RKO (cell line): ENCODE measurements at places on chromosomes 3 and 15.
A peak's percentile ranks its signal among the peaks of the same experiment; 100 is the strongest.

DNA sequence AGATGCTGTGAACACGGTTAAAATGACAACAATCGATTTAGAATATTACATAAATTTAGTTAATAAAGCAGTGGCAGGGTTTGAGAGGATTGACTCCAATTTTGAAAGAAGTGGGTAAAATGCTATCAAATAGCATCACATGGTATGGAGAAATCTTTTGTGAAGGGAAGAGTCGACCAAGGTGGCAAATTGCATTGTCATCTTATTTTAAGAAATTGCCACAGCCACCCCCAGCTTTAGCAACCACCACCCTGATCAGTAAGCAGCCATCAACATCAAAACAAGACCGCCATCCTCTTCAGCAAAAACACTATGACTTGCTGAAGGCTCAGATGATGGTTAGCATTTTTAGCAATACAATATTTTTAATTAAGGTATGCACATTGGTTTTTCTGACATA is 5.7 kb upstream of the CCR5 start:
- no peak for DNase-seq

DNA sequence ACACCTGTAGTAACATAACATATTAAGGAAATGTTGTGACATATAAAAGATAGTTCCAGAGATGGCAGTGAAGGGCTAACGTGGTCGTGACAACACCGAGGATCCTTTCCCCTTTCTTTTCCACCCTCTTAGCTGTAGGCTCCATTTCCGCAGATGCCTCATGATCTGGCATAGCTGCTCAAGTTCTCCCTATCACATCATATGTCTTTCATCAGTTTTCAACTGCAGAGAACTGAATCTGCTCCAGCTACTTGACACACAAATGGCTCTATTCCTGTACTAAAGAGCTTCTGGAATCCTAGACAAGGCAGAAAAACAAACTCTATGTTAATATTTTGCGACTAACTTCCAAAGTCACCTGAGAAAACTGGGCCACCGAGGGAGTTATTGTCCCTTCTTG is 275.0 kb upstream of the SLCO3A1 start:
- DNase-seq: no peak

DNA sequence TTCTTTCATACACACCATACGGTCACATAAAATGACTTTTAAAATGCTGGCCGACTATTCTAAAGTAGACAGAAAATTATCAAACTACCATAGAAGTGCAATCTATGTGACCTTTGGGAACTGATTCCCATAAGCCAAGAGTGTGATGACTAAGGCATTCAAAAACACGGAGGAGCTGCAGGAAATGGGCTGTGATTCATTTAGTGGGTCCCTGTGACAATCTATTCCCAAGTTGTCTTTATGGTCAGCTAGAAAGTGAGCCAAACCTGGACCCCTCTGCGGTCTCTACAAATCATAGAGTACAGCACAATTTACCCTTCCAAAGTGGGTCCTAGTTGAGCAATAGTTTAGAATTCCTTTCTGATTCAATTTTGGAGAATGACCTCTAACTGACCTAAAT is 251.5 kb upstream of the CBLB start:
- peak; percentile 35 for DNase-seq

- no peak for DNase-seq
These were observed 119.4 kb upstream of the NPHP3 start for GRCh38 chr3:132841621-132842020.

GRCh38 chr15:40053079-40053830 is 14.3 kb upstream of the SRP14 start:
- DNase-seq: no peak

- no peak for DNase-seq
These were observed 21.3 kb downstream of the TRANK1 start for GRCh38 chr3:36923523-36923943.

- no peak for DNase-seq
These were observed 30.9 kb downstream of the FNDC3B start for GRCh38 chr3:172070269-172070668.

GRCh38 chr3:64398006-64398405 is 172.7 kb upstream of the PRICKLE2 start:
- DNase-seq: no peak

DNA sequence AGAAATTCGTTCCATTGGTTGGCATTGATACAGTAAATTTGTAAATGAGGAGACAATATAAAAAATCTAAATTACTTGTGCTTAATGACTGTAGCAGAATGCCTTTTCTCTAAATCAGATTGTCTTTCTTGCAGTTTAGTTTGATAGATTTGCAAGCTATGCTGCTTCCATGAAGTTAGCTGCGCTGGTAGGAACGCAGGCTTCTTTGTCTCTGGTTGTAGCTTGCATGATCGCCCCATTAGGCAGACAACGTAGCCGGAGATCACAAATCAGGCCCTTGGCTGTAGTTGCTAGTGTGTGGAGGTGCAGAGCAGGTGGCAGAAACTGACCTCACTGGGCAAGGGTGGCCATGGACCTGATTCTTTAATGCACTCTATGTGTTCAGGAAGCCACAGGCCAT is 6.1 kb downstream of the ZIC1 start:
- no peak for DNase-seq

DNA sequence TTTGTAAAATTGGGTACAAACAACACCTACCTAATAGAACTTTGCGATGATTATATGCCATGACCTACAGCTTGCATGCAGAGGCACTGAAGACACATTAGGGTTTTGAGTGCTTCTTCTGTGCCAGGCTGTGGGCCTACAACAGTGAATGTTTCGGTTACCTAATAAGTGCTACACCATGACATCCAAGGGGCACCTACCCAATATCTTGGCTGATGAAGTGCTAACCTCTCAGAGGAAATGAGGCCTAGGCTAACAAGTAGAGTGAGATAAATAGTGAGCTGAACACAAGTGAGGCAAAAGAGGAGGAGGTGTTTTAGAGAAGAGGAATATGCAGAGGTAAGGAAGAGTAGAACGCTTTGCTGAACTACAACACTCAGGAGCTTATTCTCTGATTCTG is 12.2 kb upstream of the RASGRP1 start:
- DNase-seq: no peak

DNA sequence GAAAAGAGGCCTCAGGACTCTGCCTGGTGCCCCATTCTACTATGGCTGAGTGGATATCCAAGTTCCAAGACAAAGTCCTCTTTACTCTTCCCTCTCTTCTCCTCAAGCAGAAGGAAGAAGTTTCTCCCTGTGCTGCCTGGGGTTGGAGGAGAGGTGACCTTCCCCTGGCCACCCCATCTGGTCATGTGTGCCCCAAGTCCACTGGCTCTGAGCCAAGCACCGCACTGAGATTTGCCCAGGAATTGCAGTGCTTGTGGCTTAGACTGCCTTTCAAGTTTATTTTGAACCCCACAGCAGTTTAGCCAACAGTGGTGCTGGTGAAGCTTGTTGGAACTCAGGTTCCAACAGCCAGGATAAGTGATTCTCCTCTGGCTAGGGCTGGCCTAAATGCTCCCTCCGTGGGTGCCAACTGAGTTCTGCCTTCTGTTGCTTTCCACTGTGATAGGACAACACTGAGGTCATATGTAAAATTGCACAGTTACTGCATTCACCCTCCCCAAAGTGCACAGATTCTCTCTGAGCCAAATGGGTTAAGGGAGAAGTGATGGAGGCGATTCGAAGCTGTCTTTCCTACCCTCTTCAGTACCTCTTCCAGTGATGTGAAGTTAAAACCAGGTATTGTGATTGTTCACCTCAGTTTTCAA is 69.9 kb downstream of the TMCO5A start:
- no peak for DNase-seq

DNA sequence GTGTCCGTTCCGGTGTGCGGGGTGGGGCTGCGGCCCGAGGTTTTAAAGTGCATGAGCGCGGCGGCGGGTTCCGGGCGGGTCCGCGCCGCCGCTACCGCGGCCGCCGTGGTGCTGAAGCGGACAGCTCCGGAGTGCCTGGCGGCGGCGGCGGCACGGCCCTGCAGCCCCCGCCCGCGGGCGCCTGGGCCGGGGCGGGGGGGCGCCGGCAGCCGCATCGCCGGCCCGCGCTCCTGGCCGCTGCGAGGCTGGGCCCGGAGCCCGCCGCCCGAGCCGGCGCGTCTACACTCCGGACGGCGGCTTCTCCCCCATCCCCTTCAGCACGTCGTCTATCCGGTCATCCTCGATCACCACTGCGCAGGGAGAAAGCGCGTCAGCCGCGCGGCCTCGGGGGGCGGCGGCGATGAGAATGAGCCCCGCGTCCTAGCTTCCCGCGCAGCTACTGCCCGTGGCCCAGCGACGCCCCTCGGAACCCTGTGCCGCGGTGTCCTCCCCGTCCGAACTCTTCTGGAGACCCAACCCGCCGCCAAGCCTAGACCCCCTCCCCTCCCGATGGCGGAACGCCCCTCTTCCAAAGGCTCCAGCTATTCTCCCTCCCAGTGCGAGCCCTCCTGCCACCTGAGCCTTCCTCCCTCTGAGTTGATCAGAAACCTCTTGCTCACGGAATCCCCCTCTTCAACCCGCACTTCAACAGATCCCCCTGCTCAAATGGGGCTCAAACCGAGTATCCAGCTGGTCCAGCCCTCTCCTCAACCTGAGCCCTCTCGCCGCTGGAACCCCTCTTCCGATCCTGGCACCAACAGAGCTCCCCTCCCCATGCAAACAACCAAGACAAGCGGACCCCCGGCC is 1.3 kb downstream of the CAMK2N2 start:
- peak; percentile 45 for DNase-seq

- no peak for DNase-seq
These were observed 19.3 kb upstream of the NOX5 start for GRCh38 chr15:68994981-68995761.

DNA sequence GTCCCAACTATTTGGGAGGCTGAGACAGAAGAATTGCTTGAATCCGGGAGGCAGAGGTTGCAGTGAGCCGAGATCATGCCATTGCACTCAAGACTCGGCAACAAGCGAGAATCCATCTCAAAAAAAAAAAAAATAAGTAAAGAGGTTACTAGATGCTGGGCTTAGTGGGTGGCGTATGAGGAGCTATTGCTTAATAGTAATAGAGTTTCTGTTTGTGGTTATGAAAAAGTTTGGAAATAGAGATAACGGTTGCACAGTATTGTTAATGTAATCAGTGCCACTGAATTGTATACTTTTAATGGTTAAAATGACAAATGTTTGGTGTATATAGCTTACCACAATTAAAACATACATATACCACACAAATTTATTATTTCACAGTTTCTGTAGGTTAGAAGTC is 14.7 kb upstream of the HHATL start:
- DNase-seq: no peak

GRCh38 chr15:34729886-34730285 is 24.9 kb downstream of the GJD2 start:
- no peak for DNase-seq

- no peak for DNase-seq
These were observed 324.0 kb downstream of the GAP43 start for GRCh38 chr3:115947325-115947724.

GRCh38 chr3:46537779-46538178 is 28.3 kb downstream of the LRRC2 start:
- no peak for DNase-seq

GRCh38 chr15:65792988-65793817 is 1.1 kb upstream of the DENND4A start:
- DNase-seq: no peak

DNA sequence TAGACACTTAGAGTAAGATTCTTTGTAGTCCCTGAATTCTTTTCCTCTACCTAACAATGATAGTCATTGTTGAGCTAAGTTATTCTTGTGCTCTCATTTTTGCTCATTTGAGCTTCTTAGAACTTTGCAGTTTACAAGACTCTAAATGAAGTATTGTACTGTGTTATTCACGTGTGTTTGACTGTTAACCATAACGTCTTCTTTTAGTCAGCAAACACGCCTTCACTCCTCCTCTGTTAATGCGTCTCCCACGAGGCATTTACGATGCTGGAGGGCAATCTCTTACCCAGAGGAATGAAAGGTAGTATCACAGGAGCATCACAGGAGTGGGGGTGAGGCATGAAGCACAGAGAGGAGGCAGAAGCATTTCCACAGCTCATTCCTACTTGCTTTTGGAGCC is 14.8 kb upstream of the P2RY14 start:
- no peak for DNase-seq

DNA sequence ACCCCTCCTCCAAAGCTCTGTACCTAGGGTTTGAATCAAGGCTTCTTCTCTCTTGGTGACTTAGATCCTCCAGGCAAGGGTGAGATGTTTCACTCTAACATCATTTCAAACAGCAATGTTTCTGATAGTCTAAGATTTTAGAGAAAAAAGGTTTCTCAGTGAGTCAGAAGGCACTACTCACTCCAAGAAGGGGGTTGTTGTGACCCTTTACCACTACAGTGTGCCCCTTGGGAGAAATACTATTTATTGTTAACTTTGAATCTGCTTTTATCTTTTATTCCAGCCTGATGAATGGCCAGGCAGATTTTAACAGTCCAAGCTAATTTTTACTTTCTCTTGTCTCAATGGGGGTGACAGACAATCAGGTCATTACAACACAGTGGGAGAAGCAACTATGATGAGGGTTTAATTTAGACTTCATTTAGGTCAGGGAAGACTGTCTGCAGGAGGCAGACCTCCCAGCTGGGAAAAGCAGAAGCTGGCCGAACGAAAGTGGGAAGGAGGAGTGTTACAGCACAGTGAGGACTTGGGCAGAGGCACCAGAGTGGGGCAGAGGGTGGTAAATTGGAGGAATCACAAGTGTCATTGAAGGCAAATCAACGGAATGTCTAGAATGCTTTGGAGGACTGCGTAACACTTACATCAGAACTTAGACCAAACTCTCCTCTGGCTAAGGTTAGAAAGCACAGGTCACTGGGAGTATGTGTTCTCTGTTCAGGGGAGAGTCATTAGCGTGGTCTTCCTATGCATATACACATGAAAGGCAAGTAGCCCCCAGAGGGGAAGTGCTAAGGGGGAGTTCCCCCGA is 21.2 kb downstream of the ZNF860 start:
- no peak for DNase-seq

DNA sequence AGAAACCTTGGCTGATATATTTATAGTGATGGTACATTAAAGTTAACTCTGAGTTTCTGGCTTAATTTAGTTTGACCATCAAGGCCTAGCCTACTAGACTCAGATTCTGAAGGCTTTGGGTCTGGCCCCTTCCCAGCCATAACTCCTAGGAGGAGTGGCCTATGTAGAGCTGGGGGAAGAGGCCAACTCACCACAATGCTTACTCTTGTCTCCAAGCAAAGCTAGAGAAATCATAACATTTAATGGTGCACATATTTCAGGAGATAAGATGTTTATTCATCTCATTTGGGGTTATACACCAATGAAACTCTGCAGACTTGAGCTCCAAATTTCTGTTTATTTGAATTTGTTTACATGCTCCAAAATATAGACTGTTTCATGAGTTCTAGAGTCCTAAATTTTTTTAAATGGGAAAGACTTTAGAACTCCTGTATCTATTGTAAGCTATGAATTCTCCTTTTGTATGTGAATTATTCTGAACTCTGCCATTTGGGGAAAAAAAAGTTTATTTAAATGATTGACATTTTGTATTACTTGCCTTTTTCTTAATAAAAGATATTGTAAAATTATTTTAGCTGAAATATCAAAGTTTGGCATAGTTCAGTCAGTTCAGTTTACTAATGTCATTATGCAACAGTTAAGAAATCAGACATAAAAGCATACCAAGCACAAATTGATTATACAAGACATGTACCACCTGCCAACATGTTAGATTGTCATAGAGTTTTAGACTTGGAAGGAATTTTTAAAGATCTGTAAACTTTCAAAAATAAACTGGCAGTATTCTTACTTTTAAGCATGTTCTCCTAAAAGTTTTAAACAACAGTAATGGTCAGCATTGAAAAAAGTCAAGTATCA is 143.4 kb upstream of the NR2E3 start:
- DNase-seq: no peak

- no peak for DNase-seq
These were observed 489.2 kb upstream of the CNTN4 start for GRCh38 chr3:1609416-1609815.
